Activated CD8-positive, alpha-beta memory T cell treated with anti-CD3 and anti-CD28 coated beads for 1 hour (primary cell): ENCODE measurements at places on chromosomes 4 and X.

GRCh38 chrX:1483843-1484637, 31.3 kb upstream of the ASMTL start:
- no peak for DNase-seq

DNA sequence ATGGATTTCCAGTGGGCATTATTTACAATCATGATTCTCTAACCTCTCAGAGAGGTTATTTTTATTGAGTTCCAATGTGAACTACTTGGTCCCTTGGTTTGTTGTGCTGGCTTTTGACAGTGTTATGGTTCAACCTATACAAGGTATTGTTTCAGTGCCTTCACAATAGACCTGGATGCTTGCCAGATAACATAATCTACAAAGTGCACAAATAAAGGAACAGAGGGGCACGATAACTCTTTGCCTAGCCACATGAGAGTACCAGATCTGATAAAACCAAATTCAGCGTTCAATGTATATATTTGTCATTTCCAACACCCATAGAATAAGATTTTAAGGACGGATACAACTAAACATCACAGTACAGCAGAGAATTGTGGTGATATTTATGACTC, 120.8 kb downstream of the RASL11B start:
- no peak for DNase-seq

DNA sequence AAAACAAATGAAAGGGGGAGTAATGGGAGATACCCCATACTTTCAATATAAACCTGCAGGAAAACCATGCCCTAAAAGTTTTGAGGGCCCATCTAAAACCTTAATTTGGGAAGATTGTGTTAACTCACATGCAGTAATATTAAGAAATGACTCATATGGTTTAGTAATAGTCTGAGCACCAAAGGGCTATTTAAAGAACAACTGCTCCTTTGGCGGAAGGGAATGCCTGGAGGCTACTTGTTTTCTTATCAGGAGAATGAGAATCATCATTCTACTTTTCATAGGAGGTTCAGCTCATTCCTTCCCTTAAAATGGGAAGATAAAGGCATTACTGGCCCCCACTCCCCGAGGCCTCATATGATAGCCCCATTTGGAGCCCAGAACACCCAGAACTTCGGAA, 47.6 kb downstream of the SPIN3 start:
- no peak for DNase-seq

DNA sequence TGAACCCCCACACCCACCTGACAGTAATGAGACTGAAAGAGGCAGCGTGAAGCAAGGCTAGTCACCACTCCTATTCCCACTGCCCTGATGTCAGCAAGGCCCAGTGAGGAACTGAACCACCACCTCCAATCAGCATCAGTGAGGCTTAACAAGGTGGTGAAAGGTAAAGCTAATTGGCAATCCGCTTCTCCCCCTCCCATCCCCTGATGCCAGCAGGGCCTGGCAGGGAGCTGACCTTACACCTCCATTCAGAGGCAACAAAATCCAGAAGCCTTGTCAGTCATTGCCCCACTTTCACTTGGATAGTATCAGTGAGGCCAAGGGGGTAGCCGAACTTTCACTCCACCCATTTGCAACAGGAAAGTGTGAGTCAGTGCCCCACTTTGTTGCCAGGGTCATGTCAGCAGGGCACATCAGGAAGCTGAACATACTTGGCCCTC, 60.8 kb downstream of the AWAT2 start:
- DNase-seq = no peak

DNA sequence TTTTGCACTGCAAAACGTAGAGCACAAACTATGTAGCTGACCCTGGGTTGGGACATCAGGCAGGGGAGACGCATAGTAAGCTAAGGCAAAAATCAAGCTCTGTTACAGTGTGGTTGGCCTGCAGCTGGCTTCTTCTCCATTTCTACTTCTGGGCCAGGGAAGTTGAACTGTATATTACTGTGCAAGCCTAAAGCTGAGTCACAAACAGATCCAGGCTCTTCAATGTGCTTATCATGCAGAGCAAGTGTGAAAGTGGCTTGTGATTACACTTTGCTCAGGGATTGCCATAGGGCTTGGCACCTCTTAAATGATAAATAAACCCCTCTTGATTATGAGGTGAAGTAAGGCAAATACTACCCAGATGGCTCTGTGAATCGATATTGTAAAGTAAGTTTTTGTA, 40.5 kb downstream of the CLDN34 start:
- no peak for DNase-seq

DNA sequence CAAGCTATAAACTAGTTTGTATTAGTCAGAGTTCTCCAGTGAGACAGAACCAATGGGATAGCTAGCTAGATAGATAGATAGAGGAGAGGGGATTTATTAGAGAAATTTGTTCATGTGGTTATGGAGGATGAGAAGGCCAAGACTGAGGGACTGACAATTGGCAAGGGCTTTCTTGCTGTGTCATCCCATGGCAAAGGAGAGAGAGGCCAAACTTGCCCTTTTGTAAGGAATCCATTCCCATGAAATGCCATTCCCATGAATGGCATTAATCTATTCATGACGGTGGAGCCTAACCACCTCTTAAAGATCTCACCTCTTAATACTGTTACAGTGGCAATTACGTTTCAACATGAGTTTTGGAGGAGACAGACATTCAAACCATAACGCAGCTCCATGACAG, 58.1 kb downstream of the LINC00632 start:
- DNase-seq = no peak

DNA sequence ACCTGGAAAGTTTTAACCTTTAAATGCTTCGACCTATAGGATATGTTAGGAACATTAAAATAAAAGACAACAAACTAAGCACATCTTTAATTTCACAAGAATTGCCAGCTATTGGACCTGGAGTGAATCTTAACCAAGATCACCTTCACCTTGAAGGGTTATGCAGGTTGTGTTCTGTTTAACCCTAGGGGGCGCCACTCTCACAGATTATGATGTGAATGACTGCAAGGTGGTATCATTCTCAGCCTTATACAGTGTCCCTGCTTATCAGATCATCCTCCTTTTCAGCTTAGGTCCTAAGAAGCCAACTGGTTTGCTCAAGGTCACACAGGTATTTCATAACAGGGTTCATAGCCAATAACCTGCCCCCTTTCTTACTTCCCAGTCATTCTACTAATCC, 23.5 kb downstream of the INTS6L start:
- DNase-seq = peak; percentile 5

GRCh38 chrX:34658326-34658725, 1.2 kb upstream of the TMEM47 start:
- DNase-seq = no peak

DNA sequence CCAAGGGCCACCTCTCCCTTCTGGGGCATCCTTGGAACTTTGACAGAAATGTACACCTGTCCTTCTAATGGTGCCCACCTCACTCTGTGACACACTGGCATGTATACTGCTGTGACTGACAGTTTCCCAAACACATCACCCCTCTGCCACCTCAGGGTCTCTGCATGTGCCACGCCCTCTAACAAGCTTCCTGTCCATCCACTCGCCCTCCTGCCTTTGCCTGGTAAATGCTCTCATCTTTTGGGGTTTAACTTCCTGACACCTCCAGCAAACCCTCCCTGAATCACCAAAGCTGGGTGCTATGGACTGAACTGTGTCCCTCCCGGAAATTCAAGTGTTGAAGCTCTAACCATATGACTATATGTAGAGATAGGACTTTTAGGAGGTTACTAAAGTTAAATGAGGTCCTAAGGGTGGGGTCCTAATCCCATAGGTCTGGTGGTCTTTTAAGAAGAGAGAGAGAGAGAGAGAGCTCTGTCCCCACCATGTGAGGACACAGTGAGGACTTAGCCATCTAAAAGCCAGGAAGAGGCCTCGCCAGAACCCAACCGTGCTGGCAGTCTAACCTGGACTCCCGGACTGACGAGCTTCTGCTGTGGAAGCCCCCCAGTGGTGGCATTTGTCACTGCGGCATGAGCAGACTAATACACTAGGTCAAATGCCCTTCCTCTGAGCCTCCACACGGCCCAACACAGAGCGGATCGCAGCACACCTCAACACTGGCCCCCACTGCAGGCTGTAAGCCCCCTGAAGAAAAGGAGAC, 95.6 kb downstream of the AFAP1 start:
- peak; percentile 63 for DNase-seq

- no peak for DNase-seq
These were observed 231.3 kb upstream of the PITX2 start for GRCh38 chr4:110854021-110854678.

DNA sequence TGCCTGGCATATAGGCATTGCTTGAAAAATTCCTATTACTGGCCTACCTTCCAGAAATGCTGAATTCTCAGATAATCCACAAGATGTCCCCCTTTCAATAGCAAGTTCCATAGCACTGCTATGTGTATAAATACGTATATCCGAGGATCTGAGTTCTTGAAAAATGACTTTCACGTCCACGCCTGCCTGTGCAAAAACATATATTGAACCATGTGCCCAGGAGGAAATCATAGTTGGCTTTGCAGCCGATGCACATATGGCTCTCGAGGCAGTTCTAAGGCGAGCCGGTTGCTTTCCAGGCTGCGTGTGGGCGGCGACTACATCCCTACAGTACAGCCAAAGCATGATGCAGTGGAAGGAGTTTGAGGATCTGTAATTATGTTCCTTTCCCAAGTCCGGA, 55.4 kb upstream of the ESX1 start:
- DNase-seq = no peak

DNA sequence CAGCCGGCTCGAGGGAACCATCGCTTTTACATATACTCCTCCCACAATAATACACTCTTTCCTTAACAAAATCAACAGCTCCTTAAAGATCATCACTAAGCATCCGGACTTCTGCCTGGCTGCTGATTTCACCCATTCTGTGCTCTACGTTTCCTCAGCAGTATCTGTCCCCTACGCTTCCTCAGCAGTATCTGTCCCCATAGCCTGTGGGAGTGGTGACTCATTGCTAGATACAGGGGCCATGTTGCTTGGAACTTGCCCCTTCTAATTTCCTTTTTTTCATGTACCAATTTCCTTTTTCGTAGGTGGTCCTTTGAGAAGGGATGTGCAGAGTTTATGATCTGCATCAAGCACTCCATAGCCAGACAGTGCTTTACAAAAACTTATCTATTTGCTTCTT, 18.6 kb downstream of the MAP3K15 start:
- DNase-seq = no peak

- DNase-seq = no peak
These were observed 151.4 kb downstream of the VCX3A start for GRCh38 chrX:6383488-6383887.
